Right atrium auricular region (tissue), 2 donors: ENCODE measurements at places on chromosomes 2 and 18.

GRCh38 chr2:85376291-85377065, 21.9 kb downstream of the ELMOD3 start:
- no peak overlapping the region for H3K4me3 ChIP-seq
- no peaks in the 10 kb centered on the region for H3K27me3 ChIP-seq
- DNase-seq, result no peak
- H3K36me3 ChIP-seq, result peaks cover 28% of the 10 kb centered on the region
- no peaks in the 10 kb centered on the region for H3K4me1 ChIP-seq

DNA sequence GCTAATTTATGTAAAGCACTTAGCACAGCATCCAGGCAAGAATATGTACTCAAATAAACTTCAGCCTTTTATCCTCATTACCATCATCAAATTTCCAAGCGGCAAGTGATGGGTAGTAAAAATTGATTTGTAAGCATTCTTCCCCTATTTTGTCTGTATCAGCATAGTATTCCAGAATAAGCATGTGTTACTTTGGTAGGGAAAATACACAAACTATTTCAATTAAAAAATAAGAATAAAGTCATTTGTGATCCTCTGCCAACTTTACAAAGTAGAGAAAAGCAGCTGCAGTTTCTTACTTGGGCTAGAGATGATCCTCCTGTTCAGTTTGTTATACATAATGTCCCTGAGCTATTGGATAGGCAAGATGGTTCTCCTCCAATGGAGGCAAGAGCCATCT, 493.2 kb downstream of the ZEB2 start:
- H3K36me3 ChIP-seq, result no peaks in the 10 kb centered on the region
- H3K4me3 ChIP-seq, result no peak overlapping the region
- no peak overlapping the region for H3K27ac ChIP-seq
- no peak for DNase-seq
- H3K4me1 ChIP-seq, result no peaks in the 10 kb centered on the region

- no peak overlapping the region for H3K27ac ChIP-seq
- no peaks in the 10 kb centered on the region for H3K4me1 ChIP-seq
- DNase-seq, result no peak
- no peaks in the 10 kb centered on the region for H3K36me3 ChIP-seq
Observed at GRCh38 chr2:113677330-113677729, 50.3 kb downstream of the RABL2A start.

GRCh38 chr18:32258558-32259204, 68.8 kb downstream of the MEP1B start:
- H3K27ac ChIP-seq, result no peak overlapping the region
- no peaks in the 10 kb centered on the region for H3K36me3 ChIP-seq
- H3K4me1 ChIP-seq, result no peaks in the 10 kb centered on the region
- no peaks in the 10 kb centered on the region for H3K27me3 ChIP-seq
- DNase-seq, result no peak
- H3K4me3 ChIP-seq, result no peak overlapping the region

- no peaks in the 10 kb centered on the region for H3K27me3 ChIP-seq
- no peak overlapping the region for H3K27ac ChIP-seq
- H3K36me3 ChIP-seq, result no peaks in the 10 kb centered on the region
- peaks cover 13% of the 10 kb centered on the region for H3K4me1 ChIP-seq
- DNase-seq, result no peak
Observed at GRCh38 chr2:8636041-8636491, 45.8 kb upstream of the ID2 start.

- no peaks in the 10 kb centered on the region for H3K4me1 ChIP-seq
- peak overlapping the region; percentile 68 for H3K4me3 ChIP-seq
- no peaks in the 10 kb centered on the region for H3K36me3 ChIP-seq
- DNase-seq, result peak; percentile 61
Observed at GRCh38 chr2:74834792-74835755, 1.1 kb downstream of the HK2 start.

DNA sequence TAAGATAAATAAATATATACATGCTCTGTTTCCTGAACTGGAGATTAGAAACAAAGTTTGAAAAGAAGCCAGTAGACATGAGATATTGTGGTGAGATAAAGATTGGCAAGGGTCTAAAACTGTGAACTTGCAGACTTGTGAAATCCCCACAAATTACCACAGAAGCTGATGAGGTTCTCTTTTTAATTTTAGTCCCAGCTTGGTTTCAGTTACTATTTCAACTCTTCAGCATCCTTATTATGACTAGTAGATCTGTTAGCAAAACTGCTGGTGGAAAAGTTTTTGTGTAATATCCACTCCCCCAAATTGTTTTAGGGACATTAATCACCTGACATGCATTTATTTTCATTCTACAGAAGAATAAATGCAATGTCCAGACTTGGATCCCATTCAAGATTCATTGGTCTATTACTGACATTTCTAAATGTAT, 20.8 kb downstream of the RASGRP3 start:
- no peak for DNase-seq
- no peaks in the 10 kb centered on the region for H3K27me3 ChIP-seq
- no peak overlapping the region for H3K4me3 ChIP-seq
- H3K4me1 ChIP-seq, result no peaks in the 10 kb centered on the region

DNA sequence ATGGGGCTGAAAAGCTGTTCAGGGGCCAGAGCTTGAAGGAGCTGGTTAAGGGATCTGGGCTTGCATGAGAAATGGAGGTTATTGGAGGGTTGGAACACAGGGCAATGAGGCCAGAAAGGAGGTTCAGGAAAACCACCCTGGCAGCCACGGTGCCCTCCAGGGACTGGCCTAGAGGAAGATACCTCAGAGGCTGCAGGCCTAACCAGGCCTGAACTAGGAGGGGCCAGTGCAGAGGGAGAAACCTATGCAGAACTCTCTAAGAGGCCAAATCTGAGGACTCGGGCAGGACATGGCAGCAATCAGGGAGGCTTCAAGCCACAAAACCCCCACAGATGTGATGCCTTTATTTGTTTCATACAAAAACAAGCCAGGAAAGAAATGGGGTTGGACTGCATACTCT, 66.8 kb downstream of the BIN1 start:
- no peak overlapping the region for H3K27ac ChIP-seq
- no peaks in the 10 kb centered on the region for H3K27me3 ChIP-seq
- H3K4me1 ChIP-seq, result no peaks in the 10 kb centered on the region
- H3K4me3 ChIP-seq, result no peak overlapping the region
- no peaks in the 10 kb centered on the region for H3K36me3 ChIP-seq

DNA sequence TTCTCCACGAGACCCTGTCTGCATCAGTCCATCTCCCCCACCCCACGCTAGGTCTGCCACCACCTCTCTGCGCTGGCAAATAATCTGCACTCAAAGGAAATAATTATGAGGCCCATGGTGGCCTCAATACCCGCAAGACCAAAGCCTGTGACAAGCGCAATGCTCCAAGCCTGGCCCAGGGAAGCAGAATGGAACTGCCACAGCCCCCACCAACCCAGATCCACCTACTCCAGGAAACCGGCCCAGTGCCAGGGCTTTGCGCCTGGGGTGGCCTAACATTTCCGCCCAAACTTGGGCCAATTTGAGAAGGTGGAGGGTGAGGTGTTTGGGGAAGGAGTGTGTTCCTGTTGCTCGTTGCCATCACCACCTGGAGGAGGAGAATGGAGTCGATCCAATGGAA, 26.0 kb upstream of the ATOH8 start:
- no peaks in the 10 kb centered on the region for H3K36me3 ChIP-seq
- H3K27me3 ChIP-seq, result no peaks in the 10 kb centered on the region
- H3K4me3 ChIP-seq, result no peak overlapping the region
- H3K4me1 ChIP-seq, result peaks cover 32% of the 10 kb centered on the region
- DNase-seq, result no peak

DNA sequence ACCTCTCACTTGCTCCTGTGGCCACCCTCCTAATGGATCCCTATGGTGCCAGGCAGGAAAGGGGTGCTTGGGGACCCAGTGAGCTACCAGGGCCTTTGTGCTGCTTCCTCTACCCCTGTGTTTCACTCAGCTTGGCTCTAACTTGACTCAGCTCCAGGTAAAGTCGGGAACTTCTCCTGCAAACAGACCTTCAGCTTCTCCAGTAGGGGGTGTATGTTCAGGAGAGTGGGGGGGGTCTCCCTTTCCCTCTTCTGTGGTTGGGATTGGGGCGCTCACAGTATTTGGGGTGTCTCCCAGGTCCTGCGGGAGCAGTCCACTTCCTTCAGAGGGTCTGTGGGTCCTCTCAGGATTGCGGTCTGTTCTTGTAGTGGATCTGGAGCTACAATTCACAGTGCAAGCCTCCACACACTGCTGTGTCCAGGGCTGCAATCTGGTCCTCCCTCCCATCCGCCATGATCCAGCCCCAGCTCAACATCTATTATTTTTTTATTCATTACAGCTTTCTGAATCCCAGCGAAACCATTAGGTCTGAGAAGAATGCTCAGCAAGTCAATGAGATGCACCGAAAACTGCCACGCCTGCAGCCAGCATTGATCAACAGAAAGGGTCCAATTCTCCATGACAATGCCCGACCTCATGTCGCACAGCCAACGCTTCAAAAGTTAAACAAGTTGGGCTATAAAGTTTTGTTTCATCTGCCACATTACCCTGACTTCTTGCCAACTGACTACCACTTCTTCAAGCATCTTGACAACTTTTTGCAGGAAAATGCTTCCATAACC, 26.4 kb upstream of the SAP130 start:
- DNase-seq, result no peak
- H3K4me3 ChIP-seq, result no peak overlapping the region
- no peaks in the 10 kb centered on the region for H3K36me3 ChIP-seq
- H3K4me1 ChIP-seq, result no peaks in the 10 kb centered on the region
- H3K27me3 ChIP-seq, result no peaks in the 10 kb centered on the region
